ENCODE measurements at places on chromosomes 2 and 18.

DNA sequence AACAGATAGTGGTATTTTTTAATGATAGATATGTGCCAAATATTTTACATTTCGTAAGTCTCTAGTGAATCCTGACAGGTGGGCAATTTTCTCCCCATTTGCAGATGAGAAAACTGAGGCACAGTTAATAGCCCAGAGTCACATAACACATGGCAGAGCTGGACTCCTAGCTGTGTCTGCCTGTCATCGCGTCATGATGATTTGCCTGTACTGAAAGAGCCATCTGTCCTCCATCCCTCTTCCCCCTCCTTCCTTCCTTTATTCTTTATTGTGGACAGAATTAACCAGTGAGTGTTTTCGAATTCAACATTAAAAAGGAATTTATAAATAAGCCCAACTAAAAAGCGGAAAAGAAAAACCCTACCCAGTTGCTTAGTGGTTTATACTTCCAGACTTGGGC, 3.2 kb downstream of the DNAJB2 start:
- DNase-seq = no peak

- no peak for DNase-seq
These were observed 323.0 kb upstream of the NT5C1B start for GRCh38 chr2:18912225-18912888.

DNA sequence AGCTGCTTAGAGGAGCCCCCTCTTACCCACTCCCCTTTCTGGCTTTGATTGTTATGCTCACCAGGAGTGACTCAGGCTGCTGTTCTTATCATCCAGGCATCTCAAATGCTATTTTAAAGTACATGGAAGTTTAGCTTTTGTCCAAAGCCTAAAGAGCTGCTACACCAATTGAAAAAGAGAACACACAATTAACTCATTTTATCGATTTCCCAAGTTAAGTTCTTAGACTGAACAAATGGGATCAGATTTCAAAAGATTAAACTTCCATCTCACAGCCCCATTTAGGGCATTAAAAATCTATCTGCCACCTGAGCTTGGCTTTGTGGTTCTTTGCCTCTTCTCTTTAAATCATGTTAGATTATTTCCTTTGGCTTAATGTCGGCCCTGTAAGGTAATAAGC, 81.2 kb downstream of the MYO5B start:
- DNase-seq = no peak

GRCh38 chr2:1823187-1824169, 79.2 kb upstream of the PXDN start:
- no peak for DNase-seq

DNA sequence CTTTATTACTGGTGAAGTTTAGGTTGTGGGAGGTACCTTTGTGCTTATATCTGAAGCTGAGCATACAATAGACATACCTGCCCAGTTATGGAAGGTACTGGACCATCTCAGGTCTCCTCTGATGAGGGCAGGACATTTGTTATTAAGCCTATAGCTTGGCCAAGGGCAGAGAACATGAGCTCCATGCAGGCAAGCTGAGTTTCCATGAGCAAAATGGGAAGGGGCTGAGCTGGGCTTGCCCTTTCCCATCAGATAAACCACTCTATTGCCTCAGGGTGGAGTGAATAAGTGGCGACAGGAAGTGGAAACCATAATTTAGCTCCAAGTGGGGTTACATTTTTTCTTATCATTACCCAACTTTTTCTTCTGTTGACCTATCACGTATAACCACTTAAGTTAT, 39.9 kb upstream of the EML6 start:
- no peak for DNase-seq

- DNase-seq = peak; percentile 4
These were observed 2798.0 kb upstream of the TEKT4 start for GRCh38 chr2:92073036-92073814.

- no peak for DNase-seq
These were observed 28.3 kb downstream of the DRC1 start for GRCh38 chr2:26429779-26430578.

GRCh38 chr18:22320771-22321170, 96.9 kb downstream of the CTAGE1 start:
- no peak for DNase-seq
